PC-3 (cell line): ENCODE measurements at places on chromosomes 3 and 15. TPM values are rescaled to one million over a fixed set of nuclear protein-coding genes. Genes with fewer than 3 reads are reported as not detected.

The GNAT1 gene
- total RNA-seq: 0.22 TPM in 1 of 2 replicates, not detected in the other

The HRG gene
- not detected in 2 replicates for total RNA-seq

The GPR160 gene
- 13.0 and 15.7 TPM in 2 replicates for total RNA-seq

The TNNC1 gene
- total RNA-seq: 1.9 and 4.9 TPM in 2 replicates

The P2RY13 gene
- total RNA-seq: not detected in 2 replicates

The COLQ gene
- total RNA-seq: 1.5 and 1.8 TPM in 2 replicates

The GOLGA6L7 gene
- not detected in 2 replicates for total RNA-seq

The IL17RB gene
- 2.3 TPM in 2 replicates for total RNA-seq

The STAG1 gene
- total RNA-seq: 13.1 and 14.6 TPM in 2 replicates

The LMLN gene
- 3.7 and 7.5 TPM in 2 replicates for total RNA-seq

The TICRR gene
- 14.3 and 18.4 TPM in 2 replicates for total RNA-seq

The MME gene
- 1.2 and 3.1 TPM in 2 replicates for total RNA-seq

The LIPH gene
- 0.35 and 1.0 TPM in 2 replicates for total RNA-seq

The LYSMD4 gene
- total RNA-seq: 7.8 and 8.9 TPM in 2 replicates

The TOMM70 gene
- 85.3 and 91.7 TPM in 2 replicates for total RNA-seq

The CACNA1D gene
- total RNA-seq: not detected in 2 replicates

The CCDC39 gene
- total RNA-seq: 0.04 TPM in 1 of 2 replicates, not detected in the other

The IQCH gene
- total RNA-seq: 2.1 and 8.2 TPM in 2 replicates

The GP9 gene
- total RNA-seq: not detected in 2 replicates

The DHFR2 gene
- 2.2 and 2.6 TPM in 2 replicates for total RNA-seq

The SKOR1 gene
- 0.11 and 0.35 TPM in 2 replicates for total RNA-seq

The PDCD7 gene
- total RNA-seq: 9.5 and 13.7 TPM in 2 replicates

The TMEM212 gene
- total RNA-seq: not detected in 2 replicates
